ENCODE measurements at places on chromosomes 7 and 10.

DNA sequence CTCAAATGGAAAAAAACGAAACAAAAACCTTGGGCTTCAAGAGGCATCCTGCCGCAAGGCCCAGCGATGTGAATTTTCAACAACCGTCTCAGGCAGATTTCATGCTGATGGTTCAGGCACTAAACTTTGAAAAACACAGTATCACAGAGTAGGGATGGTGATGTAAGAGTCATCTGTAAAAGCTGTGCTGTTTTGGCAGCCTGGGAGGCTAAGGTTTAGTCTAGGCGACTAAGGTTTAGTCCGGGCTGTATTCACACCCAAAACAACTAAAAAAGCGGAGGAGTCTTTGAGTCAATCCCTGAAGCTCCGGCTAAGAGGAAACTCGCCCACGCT is 420 bp upstream of the MINPP1 start:
- DNase-seq = no peak

GRCh38 chr10:93812659-93813338 is 55.1 kb downstream of the LGI1 start:
- no peak for DNase-seq

DNA sequence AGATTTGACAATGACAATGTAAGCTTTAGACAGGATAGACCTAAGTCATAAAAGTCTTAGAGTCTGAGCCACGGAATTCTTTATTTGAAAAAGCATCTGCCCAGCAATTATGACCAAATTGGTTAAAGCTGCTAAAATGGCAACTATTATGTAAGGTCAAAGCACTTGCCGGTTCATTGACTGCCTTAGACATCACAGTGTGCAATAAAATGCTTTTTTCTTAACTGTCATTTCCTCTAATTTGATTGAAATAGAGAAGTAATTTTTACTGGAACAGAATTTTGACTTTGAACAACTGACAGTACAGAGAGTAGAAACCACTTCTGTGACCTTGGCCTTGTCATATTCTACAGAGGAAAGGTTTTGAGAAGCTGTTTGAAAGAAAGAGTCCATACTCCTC is 142.9 kb downstream of the THSD7A start:
- no peak for DNase-seq

DNA sequence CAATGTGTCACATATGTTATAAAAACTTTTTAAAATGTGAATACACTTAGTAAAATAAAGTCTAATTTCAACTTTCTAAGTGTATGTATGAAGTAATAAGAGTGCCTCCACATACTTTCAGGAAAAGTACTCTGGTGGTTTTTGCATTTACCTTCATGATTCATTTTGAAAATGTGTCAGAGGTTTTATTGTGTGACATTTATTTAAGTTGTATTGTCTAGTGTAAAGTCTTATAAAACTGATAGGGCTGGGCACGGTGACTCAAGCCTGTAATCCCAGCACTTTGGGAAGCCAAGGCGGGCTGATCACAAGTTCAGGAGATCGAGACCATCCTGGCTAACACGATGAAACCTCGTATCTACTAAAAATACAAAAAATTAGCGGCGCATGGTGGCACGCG is 226.5 kb downstream of the ITGB1 start:
- no peak for DNase-seq

DNA sequence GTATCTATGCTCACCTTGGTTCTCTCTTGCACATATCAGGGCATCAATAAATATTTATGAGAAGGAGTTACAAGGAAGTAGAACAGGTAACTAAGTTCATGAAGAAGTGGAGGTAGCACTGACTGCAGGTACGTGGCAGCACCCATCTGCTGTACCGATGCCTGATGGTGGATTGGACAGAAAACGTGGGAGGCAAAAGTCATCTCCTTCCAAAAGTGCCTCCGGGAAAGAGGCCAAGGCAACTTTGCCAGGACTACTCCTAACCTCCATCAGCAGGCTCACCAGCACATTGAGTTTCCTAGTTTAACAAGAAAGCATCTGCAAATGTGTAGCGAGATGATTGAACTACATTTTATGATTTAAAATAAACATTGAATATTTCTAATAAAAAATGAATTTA is 248.8 kb downstream of the ANKRD7 start:
- no peak for DNase-seq

DNA sequence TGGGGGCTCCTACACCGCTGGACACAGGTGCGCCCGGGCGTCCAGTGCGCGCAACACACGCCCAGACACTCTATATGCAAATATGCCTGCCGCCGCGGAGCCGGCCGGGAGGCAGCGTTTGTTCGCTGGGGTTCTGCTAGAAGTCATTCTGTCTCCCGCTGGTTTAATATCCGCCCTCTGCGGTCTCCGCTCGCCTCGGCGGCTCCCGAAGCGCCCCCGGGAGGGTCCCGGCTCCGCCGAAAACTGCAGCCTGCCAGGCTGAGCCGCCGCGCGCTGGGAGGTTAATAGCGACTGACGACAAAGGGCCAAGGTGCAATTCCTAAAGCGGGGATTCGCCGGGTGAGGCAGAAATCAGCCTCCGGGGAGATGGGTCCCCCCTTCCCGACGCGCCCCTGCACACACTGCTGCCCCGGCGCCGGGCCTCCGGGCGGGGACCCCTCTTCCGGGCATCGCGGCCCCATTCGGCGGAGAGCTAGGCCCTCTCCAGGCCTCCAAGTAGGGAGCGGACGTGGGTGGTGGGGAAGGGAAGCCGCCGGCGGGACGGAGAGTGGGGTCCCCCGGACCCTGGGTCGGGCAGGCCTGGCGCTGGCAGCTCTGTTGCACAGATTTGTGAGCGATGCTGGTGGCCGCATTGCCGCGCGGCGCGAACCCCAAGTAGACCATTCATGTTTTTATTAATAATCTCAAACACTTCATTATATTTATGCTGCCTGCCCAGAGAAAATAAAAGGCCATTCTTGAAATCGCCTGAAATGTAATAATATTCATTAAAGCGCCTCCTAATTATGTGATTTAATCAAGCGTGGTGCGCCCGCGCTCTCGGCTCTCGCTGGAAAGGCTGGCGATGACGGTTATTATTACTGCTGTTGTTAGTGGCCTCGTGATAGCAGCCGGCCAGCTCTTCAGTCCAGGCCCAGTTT is 9.1 kb downstream of the EN2 start:
- no peak for DNase-seq

All from T-cell (primary cell).